ENCODE measurements at places on chromosomes 6 and 20.

DNA sequence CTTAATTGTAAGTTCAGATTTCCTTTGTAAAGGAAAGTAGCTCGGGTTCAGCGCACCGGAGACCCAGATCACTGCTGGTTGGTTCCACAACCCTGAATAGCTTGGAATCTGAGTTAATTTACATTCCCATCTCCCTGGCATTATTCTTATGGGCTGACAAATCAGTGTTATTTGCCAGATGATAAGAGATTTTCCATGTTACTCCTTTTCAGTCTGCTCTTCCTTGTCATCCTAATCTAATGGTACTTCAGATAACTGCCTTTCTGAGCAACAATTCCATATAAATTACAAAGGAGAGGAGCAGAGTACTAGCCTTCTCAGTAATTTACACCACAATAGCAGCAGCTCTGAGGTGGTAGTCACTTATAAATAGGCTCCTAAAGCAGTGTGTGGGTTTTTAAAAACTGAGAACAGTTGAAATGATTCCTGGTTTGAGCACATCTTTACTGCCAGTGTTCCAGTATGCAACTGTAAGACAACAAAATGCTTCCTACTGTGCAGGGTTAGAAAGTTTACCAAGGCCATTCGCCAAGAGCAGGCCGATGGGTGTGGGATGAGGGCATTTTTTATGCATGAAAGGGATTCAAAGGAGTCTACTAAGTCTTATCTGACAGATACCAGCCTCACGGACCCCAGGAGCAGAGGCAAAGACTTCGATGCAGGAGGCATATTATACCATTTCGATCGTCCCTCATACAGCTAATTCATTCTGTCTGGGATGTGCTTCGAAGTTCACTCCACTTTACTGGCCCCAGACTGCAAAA is 89.7 kb downstream of the NDUFAF5 start:
- DNase-seq, result no peak

DNA sequence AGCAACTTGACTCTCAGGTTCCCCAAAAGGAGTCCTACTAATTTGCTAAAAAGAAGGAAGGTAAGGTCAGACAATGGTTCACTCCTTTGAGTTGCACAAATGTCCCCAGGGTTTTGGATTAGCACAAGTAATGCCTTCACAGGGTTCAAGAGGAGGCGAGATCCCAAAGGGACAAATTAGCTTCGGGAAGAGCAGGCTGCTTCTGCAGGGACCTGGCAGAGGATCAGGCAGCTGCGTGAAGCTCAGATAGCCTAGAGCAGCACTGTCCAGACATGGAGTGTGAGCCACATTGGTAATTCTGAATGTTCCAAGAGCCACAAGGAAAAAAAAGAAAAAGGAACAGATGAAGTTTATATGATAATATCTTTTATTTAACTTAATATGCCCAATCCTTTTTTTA is 115.4 kb downstream of the CFAP61 start:
- DNase-seq, result no peak

DNA sequence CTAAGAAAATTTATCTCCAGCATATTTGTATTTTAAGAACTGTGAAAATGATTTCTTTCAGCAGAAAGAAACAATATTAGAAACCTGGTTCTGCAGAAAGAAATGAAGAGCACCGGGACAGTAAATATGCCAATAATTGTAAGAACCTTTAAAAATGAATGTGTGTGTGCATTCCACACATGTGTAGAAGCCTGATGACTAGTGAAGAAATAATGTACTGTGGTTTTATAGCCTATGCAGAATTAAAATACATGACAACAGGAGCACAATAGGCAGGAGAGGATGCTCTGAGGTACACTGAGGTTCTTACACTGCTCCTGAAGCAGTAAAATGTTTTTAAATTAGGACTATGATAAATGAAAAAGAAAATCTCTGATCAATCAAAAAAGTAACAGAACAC is 48.9 kb downstream of the SNX14 start:
- DNase-seq, result no peak

DNA sequence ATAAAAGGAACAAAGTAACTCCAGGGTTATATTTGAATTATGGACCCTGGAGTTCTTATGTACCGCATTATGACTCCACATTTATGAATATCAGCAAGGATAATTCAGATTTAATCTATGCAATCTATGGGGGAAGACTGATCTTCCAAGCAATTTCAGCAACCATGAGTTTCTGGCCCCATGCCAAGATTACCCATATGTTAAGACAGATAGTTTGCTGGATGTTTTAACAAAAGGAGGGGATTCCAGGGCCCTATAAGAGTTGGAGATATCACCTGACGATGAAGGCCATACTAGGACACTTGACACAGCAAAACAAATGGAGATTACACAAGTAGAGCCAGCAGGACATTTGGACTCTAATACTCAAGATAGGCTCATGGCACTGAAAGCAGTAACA is 45.9 kb upstream of the PLN start:
- DNase-seq, result no peak
